ENCODE measurements at places on chromosomes 2 and 18.
A peak's percentile ranks its signal among the peaks of the same experiment; 100 is the strongest.

DNA sequence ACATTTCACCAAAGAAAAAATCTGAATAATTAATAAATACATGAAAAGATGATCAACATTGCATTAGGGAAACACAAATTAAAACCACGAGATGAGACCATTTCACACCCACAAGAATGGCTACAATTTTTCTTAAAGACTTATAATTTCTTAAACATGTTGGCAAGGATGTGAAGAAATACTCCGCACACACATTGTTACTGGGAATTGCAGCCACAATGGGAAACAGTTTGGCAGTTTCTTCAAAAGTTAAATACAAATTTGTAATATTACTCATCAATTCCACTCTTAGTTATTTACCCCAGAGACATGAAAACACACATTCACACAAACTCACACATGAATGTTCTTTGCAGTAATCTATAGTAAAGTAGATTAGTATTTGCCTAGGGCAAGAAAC, 363.3 kb upstream of the SMIM21 start:
- DNase-seq = no peak

DNA sequence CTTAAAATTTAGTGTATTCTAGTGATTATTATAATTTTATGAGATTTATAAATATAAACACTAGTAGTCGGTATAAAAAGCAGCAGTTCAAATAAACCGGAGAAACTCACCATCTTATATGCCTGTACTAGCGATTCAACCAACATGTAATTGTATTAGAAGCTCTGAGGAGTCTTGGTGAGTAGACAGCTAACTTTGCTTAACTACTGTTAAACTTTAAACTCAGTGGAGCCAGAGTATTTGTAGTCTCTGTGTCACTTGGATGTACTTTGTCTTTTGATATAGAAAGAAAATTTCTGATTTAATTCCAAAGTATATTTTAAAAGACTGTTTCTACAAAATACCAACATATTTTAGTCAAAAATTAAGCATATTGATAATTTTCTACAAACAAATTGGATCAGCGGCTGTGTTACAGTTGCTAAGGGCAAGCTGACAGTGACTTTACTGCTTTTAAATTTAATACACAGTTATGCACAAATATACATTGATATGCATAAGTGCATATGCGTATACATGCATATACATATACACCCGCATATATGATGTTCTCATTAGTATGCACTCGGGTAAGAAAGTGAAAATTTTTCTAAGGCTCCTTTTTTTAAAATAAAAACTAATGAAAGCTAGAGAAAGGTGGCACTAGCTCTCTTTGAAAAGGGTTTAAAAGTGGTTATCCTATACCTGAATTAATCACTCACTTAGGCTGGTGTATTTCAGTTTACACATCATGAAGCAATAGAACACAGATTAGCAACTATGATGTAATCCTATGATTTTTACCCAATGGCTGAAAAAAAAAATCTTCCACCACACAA, 374.5 kb downstream of the NCKAP5 start:
- no peak for DNase-seq

DNA sequence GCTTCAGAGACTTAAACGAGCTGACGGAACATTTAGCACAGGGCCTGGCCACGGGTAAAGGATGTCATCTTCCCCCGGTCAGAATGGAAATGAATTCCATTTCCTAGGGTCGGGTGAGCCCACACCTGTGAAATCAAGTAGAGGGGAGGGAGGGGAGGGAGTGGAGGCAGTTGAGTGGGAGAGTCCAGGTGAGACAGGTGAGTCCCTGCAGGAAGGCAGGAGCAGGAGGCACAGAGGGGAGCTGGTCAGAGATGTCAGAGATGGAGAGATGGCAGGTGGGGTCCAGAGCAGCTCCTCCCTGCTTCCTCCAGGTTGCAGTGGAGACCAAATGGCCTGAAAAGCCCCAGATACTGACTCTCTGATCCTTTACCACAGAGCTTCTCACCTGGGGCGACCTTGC, 55.2 kb downstream of the SH3BP4 start:
- no peak for DNase-seq

- no peak for DNase-seq
These were observed 68.8 kb downstream of the ACAA2 start for GRCh38 chr18:49744376-49745008.

GRCh38 chr18:45139478-45139877, 458.8 kb downstream of the SETBP1 start:
- DNase-seq = no peak

DNA sequence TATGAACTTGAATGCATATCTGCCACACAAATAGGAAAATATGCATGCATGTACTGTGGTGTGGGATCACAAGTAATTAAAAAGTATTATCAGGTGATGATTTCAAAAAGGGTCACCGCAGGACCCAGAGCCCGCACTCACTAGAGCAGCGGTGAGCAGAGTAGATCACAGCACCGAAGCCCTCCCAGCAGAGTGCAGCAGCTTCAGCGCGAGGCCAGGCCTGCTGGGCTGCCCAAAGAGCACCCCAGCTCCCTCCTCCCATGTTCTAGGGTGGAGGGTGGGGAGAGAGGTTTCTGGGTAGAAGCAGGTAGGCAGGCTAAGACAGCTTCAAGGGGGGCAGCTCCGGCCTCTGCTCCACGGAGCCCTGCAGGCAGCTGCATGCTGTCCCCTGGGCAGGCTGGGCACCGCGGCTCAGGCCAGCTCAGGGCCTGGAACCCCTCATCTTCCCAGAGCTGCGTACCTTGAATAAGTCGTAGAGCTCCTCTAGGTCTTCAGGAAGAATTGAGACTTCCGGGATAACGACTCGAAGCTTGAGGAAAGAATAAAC, 24.9 kb downstream of the RPL31 start:
- DNase-seq = no peak

DNA sequence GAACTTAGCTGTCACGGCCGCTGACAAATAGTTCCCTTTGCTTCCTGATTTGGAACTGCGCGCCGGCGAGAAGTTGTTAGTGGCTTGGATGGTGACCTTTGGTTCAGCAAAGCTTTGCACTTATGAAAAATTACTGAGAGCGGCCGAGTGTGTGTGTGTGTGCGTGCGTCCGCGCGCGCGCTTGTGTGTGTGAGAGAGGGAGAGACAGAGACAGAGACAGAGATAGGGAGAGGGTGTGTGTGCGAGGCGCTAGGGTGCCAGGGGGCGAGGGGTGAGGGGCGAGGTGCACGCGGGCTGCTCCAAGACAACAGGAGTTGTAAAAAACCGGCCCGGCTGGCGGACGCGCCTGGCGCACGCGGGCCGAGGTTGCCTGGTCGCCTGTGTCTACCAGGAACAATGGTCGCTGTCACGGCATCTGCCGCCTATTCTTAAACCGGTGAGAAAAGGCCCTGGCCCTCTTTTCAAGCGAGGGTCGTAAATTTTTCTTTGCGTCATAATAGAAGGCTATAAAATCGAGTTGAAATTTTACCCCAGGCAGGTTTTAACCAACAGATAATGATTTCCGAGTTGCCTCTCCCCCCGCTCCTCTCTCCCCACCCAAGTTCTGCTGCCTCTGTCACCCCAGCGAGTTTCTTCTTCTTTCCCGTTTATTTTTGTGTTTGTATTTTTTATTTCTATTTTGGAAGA, 535 bp downstream of the HOXD3 start:
- DNase-seq = peak; percentile 89

DNA sequence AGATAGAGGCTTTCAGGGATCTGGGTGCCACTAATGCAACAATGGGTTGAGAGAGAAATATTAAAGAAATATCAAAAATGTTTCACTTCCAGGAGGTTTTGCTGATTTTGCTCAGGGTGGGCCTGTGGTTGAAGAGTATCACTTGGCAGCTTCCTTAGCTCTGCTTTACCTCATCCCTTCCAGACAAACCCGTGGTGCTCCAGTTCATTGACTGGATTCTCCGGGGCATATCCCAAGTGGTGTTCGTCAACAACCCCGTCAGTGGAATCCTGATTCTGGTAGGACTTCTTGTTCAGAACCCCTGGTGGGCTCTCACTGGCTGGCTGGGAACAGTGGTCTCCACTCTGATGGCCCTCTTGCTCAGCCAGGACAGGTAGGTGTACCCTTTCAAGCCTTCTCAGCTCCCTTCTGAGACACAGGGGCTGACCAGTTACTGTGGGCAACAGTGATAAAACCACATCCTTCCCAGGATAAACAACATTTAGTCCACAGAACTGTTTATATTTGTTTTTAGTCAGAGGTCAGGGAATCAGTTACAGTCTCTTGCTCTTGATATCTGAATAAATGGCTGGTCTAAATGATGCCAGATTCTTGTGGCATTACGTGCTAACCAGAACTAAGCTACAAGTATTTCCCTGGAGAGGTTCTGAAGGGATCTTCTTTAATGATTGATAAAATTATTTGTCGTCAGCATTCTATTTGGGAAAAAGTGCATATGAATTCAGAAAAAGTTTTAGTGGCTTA, 7.0 kb downstream of the SLC14A1 start:
- no peak for DNase-seq

DNA sequence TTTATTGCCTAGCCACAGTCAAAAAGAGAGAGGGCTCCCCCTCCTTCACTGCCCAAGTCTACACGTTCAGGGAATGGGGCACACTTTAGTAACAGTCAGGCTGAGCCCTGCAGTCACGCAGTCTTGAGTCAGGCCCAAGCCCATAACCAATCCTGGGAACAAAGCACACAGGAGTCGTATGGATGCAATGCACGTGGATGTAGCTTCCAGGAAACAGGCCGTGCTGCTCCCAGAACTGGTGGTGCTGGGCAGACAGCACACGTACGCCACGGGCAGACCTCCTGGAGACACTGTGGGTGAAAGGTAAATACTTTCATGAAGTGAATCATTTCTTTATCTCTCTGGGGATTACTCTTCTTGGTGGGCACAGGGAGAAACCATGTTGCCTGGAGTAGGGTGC, 30.0 kb upstream of the MBP start:
- DNase-seq = no peak

GRCh38 chr2:66583881-66584280, 149.0 kb downstream of the MEIS1 start:
- DNase-seq = no peak

DNA sequence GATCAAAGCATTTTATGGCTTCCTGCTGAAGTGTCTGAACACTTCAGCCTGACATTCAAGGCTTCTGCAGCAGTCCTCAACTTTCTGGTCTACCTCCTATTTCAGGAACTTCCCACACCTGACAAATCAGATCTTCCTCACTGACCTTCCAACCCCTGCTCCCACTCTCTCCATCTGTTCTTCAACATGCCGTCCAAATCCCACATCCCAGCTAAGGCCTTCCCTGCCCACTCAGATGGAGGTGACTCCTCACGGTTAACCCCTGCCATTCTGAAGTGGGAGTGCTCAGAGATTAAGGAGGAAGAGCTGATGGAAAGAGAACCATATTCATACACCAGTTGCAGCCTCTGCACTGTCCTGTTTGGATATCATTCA, 104.8 kb downstream of the POLR1A start:
- DNase-seq = no peak

GRCh38 chr2:27704342-27704876, 40.7 kb downstream of the SLC4A1AP start:
- no peak for DNase-seq

- no peak for DNase-seq
These were observed 186.7 kb downstream of the TDRD15 start for GRCh38 chr2:21310493-21310892.

GRCh38 chr18:68667121-68667520, 47.8 kb downstream of the TMX3 start:
- no peak for DNase-seq

DNA sequence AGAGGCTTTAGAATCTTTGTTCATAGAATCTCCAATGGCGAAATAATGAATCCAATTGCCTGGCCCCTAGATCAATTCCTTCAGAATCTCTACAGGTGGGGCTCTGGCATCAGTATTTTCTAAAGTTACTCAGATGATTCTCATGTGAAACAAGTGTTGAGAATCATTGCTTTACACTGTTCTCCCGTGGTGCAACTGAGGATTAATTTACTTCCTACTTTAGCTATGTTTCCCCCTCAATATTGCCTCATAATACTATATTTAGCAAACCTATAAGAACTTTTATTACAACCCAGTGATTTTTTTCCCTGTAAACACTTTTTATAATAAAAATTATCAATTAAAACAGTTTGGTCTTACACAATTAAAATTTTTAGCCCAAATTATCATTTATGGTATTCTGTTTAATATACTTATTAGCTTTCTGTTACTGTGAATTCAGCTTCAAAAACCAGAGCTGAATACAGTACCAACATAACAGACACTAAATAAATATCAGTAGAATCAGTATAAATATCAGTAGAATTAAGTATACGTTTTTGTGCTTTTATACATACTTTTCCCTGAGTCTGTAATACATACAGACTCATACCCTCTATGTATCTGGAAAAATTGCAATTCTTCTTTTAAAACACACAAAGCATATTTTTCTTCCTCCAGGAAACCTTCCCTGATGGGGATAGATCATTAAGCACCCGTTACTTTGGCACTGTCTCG, 20.8 kb downstream of the SLC38A11 start:
- DNase-seq = no peak

DNA sequence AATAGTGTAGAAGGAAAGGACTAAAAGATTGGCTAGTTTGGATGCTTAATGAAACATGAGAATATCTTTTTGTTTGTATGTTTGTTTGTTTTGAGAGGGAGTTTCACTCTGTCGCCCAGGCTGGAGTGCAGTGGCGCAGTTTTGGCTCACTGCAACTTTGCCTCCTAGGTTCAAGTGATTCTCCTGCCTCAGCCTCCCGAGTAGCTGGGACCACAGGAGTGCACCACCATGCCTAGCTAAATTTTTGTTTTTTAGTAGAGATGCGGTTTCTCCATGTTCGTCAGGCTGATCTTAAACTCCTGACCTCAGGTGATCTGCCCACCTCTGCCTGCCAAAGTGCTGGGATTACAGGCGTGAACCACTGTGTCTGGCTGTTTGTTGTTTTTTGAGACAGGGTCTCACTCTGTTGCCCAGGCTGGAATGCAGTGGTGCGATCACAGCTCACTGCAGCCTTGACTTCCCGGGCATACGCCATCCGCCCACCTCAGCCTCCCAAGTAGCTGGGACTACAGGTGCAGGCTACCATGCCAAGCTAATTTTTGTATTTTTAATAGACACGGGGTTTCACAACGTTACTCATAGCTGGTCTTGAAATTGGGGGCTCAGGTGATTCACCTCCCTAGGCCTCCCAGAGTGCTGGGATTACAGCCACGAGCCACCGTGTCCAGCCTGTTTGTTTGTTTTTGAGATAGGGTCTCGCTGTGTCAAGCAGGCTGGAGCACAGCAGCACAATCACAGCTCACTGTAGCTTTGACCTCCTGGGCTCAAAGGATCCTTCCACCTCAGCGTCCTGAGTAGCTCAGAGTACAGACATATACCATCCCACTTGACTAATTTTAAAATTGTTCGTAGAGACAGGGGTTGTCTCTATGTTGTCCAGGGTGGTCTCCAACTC, 209.2 kb downstream of the MYCN start:
- DNase-seq = no peak

DNA sequence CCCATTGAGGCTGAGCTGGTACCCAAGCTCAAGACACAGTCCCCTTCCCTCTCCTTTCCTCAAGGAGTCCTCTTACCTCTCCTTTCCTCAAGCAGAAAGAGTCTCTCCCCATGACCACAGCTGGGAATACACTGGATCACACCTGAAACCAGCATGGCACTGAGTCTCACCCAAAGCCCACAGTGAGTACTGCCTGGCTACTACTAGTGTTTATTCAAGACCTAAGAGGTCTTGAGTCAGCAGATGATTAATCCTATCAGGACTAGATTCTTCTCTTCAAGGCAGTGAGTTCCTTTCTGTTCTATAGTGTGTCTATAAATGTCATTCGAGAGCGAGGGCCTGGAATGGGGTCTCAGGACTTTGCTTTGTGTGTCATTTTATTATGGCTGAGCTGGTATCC, 111.4 kb downstream of the METTL4 start:
- DNase-seq = no peak
